ENCODE measurements at places on chromosomes 5 and 9.

DNA sequence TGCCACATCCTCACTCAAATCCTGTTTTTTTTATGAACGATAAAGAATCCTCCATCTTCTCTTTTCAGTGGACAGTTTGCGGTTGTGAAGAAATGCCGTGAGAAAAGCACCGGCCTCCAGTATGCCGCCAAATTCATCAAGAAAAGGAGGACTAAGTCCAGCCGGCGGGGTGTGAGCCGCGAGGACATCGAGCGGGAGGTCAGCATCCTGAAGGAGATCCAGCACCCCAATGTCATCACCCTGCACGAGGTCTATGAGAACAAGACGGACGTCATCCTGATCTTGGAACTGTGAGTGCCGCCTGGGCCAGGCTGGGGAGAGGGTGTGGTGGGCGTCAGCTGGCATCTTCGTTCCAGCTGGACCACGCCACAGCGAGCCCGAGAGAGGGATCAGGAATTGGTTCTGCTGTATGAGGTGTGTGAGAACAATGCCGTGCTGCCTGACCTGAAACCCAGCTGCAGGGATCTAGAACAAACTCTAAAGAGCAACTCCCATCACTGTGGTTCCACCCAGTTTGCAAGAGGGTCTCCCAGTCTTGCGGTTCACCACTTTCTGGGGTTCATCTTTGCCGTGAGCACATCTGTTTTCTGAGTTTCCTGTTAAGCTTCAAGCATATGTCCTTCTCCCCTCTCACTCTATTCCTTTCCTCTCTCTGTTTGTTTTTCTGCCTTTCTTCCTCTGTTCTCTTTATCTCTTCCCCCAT, 107.4 kb downstream of the DAPK1 start:
- no peak for DNase-seq

GRCh38 chr5:138870611-138871010, 4.5 kb downstream of the LRRTM2 start:
- DNase-seq, result no peak

GRCh38 chr9:96423322-96423984, 5.3 kb upstream of the ZNF367 start:
- DNase-seq, result no peak

GRCh38 chr9:137138722-137139467, at the start of gene GRIN1:
TSS of gene GRIN1 (plus strand) at chr9:137139154. CDS start at chr9:137139487, 333 bp downstream.
- DNase-seq, result no peak

GRCh38 chr9:137948642-137949041, 71.1 kb downstream of the CACNA1B start:
- DNase-seq, result no peak

- DNase-seq, result no peak
Observed at GRCh38 chr5:162990856-162991497, 446.4 kb upstream of the CCNG1 start.

DNA sequence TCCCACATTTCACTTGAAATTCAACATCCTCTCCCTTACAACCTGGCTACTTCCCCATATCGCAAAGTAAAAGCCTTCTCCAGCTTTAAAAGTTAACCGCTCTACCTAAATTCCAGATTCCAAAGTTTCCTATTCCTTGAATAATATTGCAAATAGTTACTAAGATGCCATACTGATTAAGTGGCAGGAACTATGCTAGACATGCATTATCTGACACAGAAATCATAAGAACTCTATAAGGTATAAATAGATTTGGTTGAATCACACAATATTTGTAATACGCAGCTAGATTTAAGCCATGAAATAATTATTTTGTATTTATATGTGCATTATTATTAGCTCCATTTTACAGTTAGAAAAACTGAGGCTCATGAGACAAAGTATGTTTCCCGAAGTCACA, 92.8 kb downstream of the NFIB start:
- DNase-seq, result no peak

- DNase-seq, result no peak
Observed at GRCh38 chr5:14299666-14300065, 156.5 kb downstream of the TRIO start.

DNA sequence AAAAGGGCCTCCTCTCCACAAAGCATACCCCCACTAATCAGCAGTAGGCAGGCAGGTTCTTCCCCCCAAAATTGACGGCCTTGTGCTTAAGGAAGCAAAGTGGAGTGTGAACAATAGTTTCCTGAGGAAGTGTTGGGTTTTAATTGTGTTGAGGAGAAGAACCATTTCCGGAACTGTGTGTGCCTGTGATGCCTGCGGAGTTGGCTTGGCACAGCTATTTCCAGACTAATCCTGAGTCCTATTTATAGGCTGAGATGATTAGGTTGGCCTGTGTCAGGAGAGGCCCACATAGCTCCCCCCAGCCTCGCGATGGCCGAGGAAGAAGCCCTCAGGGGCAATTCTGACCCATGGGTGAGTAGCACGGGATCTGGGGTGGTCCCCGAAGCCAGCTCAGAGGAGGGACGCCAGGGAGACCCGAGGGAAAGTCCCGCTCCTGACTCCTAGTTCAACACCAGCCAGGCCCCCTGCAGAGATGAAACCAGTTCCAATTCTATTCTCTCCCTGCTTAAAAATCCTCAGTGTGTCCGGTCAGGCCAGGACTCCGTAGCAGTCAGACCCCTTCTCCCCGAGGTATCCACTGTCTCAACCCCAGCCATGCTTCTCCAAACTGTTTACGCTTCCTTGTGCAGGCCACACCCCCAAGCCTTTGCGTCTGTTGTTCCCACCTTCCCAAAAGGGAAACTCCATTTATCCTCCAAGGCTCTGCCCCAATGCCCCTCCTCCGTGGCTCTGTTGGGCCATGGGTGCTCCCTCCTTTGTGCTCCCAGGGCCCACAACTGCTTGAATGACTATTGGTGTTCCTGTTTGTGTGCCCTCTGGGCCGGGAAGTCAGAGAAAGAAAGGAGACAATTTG, 18.1 kb downstream of the GSN start:
- peak; percentile 52 for DNase-seq

GRCh38 chr5:170108266-170108785, 2.6 kb downstream of the FOXI1 start:
- no peak for DNase-seq

GRCh38 chr5:74275171-74275992, 365.1 kb downstream of the ENC1 start:
- peak; percentile 94 for DNase-seq

DNA sequence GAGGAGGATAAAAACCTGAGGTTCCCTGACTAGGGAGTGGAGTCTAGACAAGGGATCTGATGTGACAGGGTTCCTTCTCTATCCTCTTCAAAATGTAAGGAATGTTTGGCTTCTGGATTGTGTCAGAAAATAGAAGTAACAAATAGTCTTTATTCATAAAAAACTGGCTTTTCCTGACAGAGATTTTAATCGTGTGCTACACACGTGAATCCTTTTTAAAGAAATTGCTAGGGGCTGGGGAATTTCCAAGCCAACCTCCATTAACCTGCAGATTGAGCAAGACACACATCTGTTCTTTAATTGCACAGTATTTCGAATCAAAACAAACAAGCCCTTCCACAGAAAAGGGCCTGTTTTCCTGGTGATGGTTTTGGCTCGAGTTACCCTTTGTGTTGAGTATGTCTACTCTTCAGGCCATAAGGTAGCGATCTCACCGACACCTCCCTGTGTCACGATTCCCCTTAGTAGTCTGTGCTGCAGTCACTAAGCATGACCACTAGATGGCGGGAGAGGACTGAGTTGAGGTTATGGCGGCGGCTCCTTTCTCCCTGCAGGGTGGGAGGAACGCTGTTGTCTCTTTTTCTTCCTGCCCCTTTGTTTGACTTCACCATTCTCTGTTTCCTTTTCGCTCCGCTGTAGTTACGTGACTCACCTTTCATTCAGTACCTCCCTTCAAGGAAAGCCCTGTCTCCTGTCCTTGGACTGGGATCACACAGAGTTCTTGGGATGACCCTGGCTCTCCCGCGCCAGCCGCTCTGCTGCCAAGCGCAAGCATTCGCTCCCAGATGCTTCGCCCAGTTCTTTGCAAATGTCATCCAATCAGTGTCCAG, 137.1 kb upstream of the SLC24A2 start:
- no peak for DNase-seq

- no peak for DNase-seq
Observed at GRCh38 chr9:88198341-88198807, 60.1 kb upstream of the SPATA31C2 start.

DNA sequence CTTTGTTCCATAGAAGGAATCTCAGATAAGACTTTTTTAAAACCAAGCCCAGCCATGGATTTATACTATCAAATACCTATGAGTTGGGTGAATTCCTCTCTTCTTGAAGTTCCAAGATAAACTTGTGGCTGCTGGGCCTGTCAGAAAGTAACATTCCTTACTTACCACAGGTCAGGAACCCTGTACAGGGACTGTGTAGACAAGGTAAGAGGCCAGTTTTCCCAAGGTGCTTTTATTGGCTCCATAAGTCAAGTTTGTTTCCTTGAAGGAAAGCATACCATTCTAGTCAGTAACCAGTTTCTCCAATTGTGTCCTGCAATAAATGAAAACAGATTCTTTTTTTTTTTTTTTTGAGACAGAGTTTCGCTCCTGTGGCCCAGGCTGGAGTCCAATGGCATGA, 8.8 kb upstream of the CLTB start:
- DNase-seq, result no peak

GRCh38 chr9:22138956-22139660, 130.0 kb upstream of the CDKN2B start:
- no peak for DNase-seq
